ENCODE measurements at places on chromosomes 5 and 9. TPM values are rescaled to one million over a fixed set of nuclear protein-coding genes. Genes with fewer than 3 reads are reported as not detected.

OMD gene
- total RNA-seq: 2.2 TPM

ANKRD33B gene
- total RNA-seq: 3.3 TPM

SPINK13 gene
- not detected for total RNA-seq

SPINK6 gene
- total RNA-seq: not detected

SLC6A3 gene
- total RNA-seq: 0.57 TPM

PPP3R2 gene
- total RNA-seq: not detected

DNA sequence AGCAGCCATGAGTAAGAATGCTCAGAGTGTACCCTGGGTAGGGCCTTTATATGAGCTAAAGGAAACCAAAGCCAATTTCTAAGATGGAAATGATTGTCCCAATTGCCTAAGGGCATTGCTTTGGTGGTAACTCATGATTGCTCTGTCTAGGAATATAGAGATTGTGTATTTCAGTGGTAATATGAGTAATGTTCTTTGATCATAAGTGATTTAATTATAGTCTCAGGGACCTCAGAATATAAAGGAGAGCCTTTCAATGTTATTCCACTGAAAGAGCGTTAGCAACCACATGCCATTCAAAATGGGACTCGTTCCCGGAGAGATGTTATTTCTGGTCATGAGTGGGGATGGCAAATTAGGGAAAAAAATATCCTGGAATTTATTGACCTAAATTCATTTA, 340.5 kb downstream of the ARHGEF28 start:
- DNase-seq: no peak

DNA sequence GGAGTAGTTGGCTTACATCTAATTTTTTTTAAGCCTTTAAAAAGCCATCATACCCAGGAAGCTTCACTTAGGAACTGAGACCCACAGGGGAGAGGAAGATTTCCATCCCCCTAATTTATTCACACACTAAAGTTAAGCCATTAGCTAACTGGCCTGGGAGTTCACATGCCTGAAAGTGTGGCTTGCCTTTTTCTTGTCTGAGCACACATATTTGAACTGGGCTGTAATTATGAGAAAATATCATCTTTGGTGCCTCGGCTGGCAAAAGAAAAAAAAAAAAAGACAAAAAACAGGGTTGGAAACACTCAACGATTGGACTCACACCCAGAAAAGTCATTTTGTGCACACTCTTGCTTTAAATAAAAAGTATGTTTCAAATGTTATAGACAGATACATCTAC, 847.3 kb downstream of the MAT2B start:
- no peak for DNase-seq

DNA sequence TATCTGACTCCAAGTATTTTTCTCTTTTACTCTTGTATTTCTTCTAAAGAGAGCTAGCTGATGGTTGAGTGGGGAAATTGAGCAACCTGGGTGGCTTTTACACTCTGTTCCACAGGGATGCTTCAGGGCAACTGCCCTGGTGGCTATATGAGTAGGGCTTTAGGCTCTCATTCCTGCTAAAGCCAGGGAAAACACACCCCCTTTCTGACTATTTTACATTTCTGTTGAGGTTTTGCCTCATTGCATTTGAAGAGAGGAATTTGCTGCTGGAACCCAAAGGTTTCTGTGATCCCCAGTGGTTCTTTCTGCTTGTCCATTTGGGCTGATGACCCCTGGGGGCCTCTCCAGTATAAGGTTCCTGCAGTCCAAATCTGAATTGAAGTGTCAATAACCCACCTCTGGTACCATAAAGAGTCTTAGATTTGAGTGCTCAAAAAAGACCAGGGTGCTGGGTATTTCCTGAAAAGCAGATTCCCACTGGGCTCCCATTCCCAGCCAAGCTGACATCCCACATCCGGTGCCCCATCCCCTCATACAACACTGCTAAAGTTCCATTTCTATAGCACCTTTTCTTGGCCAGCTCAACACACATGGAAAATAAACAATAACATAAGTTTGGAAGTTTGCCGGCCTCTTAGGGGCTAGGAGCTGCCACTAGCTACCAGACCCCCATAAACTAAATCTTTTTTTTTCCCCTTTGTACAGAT, 59.5 kb downstream of the PAPPA start:
- no peak for DNase-seq

GRCh38 chr5:181047921-181048320, 7.9 kb downstream of the BTNL9 start:
- peak; percentile 29 for DNase-seq

DNA sequence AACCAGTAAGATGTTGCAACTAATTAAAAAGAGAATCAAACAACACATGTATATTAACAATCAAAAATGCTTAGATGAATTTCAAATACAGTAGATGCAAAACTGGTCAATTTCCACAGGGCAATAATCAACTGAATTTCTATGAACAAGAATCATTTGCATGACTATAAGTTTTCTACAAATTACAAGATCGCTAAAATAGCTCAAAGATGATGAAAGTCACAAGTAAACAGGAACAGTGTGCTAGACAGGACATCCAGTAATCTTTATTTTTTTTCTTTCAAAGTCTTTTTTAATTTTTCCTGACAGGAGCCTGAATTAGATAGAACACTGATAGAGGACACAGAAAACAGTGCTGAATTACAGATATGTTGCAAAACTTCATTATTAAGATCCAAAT, 608.2 kb upstream of the DAB2 start:
- DNase-seq: no peak

GRCh38 chr5:59069438-59070079, 486.7 kb downstream of the RAB3C start:
- no peak for DNase-seq

DNA sequence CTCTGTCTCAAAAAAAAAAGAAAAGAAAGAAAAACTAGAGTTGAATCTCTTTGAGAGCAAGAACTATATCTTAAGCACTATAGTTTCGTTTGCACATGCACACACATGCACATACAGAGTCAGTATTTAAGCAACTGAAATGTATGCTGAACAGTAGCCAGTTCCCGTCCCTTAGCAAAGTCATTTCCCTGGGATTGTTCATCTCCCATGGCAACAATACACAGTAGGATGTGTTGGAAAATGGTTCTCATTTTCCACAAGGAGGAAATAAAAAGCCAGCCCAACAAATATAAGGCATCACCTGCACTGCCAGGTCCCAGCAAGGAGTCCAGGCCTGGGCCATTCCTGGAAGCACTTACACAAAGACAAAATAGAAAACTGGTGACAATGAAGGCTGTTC, 4.2 kb upstream of the ZNF346 start:
- no peak for DNase-seq

GRCh38 chr5:167453246-167454030, 838.0 kb upstream of the WWC1 start:
- DNase-seq: no peak

DNA sequence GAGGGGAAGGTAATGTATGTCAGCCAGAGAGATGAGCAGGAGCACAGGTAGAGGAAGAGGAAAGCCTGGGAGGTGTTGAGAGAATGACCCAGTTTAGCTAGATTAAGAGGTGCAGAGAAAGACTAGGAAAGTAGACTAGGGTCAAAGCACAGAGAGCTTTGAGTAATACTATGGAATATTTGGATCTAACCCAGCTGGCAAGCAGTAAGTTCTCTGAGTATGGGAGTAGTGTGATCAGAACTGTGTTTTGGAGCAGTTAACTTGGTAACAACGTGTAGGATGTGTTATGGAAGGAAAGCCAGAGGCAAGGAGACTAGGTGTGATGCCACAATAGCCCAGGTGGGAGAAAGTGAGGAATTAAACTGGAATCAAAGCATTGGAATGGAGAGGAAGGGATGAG, 84.9 kb upstream of the PTGER4 start:
- no peak for DNase-seq

DNA sequence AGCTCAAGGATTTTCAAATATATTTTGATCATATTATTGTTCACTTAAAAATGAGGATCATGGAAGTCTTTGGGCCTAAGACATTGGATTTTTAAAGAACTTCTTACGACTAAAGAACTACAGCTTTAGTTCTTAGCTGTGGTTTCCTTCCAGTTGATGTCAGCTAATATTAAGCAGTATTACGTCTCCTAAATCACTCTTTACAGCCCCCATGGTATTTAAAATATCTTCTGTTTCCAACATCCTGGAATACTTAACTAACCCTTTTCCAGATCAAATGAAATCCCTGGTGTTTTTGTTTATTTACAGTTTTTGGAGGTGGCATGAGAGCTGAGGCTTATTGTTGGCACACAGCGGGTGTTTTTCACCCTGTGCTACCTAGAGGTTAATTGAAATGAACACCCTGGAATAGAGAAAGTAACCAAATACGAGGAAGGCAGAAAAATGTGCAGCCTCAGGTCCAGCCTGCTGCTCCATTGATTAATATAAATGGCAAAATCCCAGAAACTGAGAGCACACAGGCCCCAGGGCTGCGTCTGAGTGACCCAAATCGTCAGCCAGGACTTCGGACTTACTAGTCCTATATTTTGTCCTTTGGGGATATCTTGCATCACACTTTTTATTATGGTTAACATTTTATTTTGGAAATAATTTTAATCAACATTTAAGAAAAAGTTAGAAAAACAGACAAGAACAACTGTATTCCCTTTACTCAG, 52.3 kb upstream of the ICE1 start:
- DNase-seq: no peak

DNA sequence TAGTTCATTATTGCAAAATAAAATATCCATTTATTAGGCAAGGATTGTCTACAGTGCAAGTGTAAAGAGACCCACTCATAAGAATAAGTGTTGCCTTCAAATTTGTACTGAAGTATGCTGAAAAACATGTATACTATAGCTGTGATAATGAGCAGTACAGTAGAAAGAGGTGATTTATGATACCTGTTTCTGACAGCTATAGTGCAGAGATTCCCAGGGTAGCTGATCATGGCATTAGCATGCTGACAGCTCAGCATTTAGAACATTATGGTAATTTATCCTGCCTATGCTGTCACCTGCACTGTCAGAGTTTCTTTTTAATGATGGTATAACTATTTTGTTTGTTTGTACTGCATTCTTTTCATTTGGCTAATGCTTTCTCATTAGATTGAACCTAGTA, 177.6 kb upstream of the TLX3 start:
- DNase-seq: no peak

GRCh38 chr5:10466446-10467073, 24.9 kb downstream of the ROPN1L start:
- no peak for DNase-seq

DNA sequence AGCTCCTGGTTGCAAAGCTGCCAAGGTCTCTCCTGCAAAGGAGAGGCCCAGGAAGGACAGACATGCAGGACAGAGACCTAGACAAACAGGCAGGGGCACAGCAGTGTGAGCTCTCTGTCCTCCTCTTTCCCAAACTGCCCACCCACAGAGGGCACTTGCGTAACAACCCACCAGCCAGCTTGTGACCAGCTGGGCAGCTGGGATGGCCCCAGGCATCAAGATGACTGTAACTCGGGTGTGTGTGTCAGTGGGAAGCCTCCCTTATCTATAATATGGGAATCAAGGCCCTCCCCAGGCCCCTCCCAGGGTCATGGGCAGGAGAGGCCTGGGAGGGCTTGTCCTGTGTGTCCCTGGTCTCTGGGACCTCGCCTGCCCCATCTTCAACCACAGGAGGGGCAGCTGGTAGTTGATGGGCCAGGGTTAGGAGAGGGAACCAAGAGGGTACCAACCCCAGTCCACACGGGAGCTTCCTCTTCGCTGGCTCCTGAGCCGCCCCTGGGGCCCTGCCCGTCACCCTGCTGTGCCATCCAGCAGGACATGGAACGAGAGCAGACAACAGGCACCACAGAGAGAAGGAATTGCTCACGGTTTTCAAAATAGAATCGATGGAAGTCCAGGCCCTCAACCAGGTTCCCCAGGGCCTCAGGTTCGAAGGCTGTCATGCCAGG, 37.9 kb downstream of the SLC6A7 start:
- no peak for DNase-seq

DNA sequence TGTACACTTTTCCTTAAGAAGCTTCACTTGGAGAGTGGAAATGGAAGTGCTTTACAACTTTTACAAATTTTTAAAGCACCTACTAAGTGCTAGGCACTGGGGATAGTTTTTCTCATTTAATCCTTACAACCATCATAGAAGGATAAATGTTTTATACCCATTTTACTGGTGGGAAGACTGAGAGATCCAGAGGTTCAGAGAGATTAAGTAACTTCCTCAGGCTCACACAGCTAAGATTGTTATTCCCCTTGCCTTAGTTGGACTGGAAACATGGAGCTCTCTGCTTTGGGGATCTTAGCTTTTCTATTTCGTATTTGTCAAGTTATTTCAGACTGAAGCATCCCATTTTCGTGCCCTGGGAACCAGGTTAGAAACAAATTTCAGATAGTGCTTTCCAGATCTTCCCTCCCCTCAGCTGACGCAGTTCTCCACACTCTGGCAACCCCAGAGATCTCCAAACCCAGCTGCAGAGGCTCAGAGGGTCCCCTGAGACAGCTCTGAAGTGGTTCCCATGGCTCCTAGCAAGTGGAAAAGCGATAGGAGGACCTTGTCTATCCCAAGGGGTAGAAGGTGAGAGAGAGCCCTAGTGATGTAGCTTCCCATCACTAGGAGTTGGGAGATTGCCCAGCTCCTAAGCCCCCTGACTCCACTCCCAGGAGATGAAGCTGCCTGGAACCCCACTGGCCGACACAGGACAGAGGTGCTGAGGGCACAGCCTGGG, 16.2 kb upstream of the GABBR2 start:
- DNase-seq: no peak

DNA sequence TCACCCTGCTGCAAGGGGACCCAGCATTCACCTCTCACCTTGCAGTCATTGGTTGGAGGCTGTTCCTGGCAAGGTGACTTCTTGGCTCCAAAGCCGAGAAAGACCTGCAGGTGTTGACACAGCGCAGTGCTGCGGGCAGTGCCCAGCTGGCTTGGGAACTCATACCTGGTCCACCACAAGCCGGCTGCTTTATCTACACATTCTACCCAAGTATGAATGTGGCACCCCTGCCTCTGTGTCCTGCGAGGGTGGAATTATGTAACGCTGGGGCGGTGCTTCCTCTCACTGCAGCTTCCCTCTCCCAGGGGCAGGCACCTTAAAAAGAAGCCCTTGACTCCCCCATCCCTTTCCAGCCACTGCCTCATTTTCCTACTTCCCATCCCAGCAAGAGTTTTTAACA, 2.5 kb upstream of the ZMYND19 start:
- no peak for DNase-seq

DNA sequence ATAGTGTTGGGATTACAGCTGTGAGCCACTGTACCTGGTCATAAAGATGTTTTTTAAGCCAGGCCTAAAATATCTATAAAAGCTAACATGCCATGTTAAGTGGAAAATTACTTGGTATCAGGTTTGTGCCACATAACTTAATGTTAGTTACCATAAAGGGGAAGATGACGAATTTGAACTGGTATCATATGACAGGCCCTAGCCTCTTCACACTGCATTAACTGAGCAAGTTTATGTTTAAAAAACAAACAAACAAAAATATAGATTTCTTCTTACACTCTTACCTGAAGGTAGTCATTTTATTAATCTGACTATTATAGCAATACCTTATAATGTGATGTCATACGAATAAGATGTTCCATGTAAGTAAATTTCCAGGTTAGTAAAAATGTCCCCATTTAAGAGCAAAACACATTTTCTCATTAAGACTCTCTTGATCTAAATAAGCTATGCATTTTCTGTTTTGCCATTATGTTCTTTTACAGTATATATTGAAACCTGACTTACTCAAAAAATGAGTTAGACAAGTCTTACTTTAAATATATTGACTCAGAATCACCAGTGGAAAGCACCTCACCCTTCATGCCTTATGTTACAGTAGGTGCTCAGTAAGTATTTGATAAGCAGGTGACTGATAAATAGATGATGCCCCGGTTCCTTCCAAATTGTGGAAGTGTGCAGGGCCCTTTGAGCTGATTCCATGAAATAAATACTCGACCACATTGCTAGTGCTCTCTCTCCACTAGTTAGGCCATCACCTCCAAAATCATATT, 125.4 kb downstream of the CDC42SE2 start:
- no peak for DNase-seq
